Renal cortical epithelial cell (primary cell): ENCODE measurements at places on chromosomes 1 and 21.
A peak's percentile ranks its signal among the peaks of the same experiment; 100 is the strongest.

DNA sequence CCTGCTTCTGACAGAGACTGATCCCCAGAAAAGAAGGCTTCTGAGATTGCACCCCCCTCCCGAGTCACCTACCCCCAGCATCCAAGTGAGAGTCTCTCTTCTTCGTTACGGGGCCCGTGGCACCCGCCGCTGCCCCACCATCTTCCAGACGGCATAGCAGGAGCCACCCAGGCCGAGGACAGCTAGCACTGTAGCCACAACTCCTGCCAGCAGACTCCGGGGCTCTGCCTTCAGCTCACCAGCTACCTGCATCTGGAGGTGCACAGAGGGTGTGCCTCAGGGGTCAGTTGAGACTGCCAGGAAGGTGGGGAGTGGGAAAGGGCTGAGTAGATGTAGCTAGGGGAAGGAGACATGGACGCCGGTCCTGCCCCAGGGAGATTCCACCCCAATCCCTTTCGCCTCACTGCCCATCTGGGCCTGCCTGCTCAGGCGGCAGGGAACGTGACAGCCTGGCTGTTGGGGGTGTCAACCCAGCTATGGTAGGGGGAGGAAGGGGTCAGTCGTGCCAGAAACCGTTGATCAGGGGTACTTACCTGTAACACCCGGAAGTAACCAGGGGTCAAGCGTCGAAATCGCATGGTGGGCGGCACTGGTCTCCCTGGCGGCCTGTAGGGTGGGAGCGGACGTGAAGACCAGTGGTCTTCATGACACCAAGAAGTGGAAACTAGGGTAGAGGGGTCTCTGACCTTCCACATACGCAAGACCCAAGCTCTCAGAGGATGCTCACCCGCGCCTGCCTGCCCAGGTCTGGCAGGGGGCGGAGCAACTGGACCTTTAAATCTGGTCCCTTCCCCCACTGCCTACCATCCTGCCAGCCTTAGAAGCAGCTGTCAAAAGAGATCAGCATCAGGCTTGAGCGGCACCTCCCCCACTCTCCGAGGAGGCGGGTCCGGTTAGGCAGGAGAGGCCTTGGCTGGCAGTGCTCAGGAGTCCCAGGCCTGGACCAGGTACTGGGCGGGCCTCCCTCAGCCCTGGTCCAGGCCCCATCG, at the start of gene ZNF593OS:
TSS of gene ZNF593OS (minus strand) at position 749 of the 989 bp plus-strand sequence. CDS start at position 578, 171 bp downstream.
- DNase-seq: no peak

DNA sequence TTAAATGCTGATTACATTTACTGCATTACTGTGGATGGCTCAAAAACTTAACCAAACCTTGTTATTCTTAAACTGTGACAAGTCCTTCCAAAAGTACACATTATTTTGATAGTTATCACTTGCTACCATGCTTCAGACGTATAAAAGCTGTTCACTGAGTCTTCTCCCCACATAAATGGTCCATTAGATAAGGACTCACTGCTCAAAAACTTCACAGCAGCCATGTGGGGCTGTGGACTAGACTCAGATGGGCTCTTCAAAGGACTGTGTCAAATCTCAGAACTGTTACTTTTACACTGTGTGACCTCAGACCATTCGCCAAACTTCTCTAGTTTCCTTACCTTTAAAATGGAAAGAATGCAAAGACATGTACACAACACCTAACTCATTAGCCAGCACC, 11.6 kb downstream of the SCAF4 start:
- DNase-seq: no peak

DNA sequence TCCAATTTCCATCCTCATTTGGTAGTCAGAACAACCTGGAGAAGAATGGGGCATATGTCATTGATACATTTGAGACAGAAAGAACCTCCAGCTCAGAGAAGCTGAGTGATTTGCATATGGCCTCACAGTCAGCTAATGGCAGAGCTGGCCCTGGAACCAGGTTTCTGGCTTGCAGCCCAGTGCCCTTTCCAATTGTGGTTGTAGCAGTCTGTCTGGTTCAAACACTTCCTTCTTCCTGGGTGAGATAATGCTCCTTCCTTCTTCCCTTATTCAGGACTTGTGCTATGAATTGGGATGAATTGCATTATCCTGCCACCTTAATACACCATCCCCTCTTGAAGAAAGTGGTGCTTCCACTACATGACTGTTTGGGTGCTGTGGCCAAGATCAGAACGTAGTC, 24.2 kb downstream of the SLC5A9 start:
- peak; percentile 61 for DNase-seq

DNA sequence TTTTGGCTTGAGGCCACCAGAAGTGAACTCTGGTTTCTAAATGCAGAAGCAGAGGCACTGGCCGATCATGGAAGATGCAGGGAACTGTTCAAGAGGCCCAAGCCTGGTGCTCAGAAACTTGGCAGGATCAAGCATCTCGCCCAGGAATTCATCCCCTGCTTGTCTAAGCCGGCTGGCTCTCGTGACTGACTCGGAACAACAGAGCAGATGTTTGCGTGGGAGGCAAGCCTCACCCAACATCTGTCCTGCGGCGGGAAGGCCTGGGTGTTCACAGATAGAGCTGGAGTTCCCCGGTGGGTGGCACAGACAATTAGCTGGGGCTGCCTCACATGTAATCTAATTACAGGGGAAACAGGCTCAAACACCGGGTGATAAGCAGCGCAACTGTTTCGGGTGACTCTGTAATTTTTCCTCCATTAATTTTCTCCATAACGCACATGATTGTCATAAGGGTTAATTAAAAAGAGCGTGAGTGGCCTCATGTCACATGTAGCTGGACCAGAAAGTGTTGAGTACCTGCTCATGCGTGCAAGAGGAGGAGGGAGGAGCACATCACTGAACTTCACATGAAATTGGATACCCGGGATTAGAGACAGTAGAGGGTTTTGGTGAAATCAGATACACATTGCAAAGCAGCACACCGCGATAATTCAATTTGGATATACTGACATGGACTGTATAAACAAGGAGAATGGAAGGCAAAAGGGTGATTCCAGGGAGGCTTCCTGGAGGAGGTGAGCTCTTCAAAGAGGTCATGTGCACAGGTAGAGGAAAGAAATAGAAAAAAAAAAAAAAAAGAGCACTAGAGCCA, 180.0 kb downstream of the ETS2 start:
- peak; percentile 54 for DNase-seq

DNA sequence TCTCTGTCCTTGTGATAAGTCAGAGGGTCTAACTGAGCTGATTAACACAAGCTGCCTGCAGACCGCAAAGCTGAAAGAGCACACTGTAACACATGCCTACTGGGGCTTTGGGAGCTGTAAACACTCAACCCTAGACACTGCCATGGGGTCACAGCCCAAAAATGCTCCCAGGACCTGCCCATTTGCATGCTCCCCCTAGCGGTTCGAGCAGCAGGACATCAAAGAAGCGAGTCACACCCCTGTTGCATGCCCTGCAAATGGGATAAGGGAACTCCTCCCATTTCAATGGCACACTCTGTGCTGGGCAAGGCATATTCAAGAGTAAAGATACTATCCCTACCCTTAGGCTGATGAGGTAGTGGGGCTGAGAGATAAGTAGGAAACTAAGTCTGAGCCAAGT, 22.8 kb downstream of the LCE3E start:
- DNase-seq: no peak

GRCh38 chr1:40648200-40648599, 17.3 kb downstream of the RIMS3 start:
- DNase-seq: no peak

- DNase-seq: no peak
These were observed 9.9 kb downstream of the CDKN2C start for GRCh38 chr1:50979937-50980336.

- DNase-seq: no peak
These were observed 40.9 kb downstream of the BEND5 start for GRCh38 chr1:48735796-48736195.

- no peak for DNase-seq
These were observed 4.0 kb upstream of the ST6GALNAC3 start for GRCh38 chr1:76070538-76070937.

DNA sequence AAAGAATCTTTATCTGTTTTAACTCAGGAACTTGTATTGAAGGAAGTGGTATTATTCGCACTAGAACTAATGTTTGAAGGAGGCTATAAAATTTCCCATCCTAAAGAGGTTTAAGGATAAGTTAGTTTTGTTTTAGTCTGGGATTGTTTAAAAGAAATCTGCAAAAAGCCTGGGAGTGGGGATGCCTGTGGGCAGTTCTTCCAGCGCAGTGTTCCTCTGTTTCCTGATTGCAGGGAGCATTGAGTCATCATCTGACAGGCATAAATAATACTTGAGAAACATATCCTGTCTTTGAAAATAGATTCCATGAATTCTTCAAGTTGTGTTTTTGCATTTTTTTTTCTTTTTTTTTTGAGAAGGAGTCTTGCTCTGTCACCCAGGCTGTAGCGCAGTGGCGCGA, 350.8 kb upstream of the PTBP2 start:
- peak; percentile 67 for DNase-seq

- no peak for DNase-seq
These were observed 41.6 kb upstream of the APP start for GRCh38 chr21:26212220-26212619.

GRCh38 chr1:54460351-54460750, 54.2 kb upstream of the SSBP3 start:
- no peak for DNase-seq

DNA sequence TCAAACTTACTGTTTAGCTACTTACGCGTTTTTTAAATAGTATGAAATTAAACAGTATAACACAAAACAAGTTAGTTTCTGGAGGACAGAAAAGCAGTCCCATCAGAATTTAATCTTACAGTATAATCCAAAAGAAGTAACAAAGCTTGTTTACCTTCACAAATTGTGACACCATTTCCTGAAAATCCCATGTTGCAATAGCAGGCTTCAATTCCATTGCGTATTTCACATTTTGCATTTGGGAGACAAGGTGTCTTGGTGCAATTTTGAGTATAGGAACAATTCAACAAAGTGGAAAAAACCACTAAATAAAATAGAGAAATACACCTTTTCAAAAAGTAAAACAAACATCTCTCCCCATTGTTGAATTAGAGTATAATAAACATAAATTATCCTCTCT, 1.6 kb downstream of the ADGRL4 start:
- DNase-seq: peak; percentile 6

DNA sequence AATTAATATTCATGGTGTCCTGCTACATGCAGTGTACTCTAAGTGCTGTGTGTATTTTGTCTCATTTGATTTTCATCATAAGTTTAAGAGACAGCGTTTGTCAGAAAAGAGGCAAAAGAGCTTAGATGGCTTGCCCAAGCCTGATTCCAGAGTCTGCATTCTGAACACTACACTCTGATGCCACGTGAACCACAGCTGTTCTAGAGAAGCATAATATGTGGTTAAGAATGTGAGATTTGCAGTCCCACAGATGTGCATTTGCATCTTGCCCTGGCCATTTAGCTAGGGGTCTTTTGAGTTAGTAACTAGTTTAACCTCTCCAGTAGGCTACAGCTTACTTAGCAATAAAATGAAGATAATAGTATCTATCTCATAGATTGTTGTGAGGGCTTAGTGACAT, 9.2 kb upstream of the GADD45A start:
- no peak for DNase-seq

DNA sequence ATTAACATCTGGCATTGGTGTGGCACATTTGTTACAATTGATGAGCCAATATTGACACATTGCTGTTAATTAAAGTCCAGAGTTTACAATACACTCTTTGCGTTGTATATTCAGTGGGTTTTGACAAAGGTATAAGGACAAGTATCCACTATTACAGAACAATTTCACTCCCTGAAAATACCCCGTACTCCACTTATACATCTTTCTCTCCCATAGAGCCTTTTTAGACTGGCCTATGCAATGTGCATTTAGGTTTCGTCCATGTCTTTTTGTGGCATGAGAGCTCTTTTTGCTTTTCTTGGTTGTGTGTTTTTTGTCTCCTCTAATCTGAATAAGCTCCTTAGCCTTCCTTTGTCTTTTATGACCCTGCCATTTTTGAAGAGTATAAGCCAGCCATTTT, 40.6 kb upstream of the TSNAX start:
- DNase-seq: no peak

DNA sequence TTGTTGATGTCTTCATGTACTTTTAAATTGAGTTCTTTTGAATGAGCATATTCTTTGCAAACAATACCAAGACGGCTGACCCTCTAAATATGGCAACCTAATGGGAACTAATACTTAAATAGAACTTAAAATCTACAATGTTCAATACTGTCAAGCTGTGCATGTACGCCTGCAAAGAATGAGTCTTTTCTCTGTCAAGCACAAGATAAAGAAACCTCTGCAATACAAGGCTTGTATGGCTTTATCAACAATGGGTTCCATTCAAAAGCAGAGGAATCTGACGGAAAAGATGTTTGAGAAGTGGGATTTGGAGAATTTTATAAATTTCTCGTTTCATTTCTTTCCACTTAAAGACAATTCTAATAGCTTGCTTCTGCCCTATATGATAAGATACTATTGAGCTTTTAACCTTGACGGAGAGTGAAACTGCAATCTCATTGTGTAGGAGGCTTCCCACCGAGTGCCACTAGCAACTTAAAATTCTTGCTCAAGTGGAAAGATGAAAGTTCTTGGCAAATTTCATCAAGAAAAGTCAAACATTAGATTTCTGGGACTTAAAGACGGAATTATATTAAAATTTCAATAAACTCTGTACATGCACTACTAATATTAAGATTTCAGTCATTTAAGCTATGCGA, 119.8 kb downstream of the RGS21 start:
- DNase-seq: no peak

GRCh38 chr1:20999525-21000244, 177.0 kb downstream of the EIF4G3 start:
- no peak for DNase-seq

DNA sequence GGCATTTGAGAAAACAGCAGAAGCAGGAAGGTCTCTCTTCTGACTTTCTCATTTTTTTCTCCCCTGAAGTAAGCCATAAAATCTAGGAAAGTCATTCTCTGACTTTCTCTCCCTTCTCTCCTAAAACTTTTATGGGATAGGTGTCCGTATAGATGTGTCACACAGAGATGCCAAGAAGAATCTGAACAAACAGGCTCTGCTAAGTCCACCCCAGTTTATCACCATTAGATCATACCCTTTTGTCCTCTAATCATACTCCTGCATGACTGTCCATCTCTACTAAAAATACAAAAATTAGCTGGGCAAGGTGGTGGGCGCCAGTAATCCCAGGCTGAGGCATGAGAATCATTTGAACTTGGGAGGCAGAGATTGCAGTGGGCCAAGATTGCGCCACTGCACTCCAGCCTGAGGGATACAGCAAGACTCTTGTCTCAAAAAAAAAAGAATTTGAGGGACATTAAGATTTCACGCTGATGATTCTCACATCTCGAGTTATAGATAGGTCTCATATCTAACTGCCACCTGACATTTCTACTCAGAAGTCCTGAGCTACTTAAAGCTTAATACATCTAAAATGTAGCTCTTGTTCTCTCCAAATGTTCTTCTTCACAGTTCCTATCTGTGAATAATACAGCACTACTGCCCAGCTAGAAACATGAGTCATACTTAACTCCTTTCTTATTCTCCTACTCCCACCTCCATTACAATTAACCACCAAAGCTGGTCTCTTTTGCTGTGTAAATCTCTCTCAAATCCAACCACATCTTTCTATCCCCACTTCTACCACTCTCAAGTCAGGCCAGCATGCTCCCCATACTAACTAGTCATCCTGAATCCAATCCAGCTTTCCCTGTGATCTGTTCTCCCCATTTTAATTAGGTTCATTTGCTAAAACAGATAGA, 47.7 kb downstream of the ZNF644 start:
- peak; percentile 81 for DNase-seq
